ENCODE measurements at places on chromosomes 6 and 20.

DNA sequence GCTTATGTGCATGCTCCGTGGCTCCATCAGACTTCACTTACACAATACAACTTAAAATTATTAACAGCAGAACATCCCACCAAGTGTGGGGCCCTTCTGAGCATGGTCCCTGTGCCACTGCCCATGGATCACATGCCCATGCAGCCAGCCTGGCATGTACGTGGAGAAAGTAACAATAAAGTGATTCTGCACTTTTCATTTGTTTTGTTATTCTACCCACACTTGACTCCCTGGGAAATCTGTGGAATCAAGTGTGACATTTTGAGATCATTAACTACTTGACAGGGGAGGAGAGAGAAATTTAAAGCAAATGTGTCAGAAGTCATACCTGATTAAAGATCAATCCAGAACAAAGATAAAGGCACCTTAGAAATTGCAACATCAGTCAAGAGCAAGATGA, 112.0 kb downstream of the ISM1 start:
- DNase-seq: no peak

- DNase-seq: no peak
Measured at GRCh38 chr6:141133836-141134235, 998.9 kb upstream of the GJE1 start.

GRCh38 chr20:48178633-48179032, 393.4 kb upstream of the SULF2 start:
- DNase-seq: no peak

- DNase-seq: no peak
Measured at GRCh38 chr6:287489-287860, 4.8 kb upstream of the DUSP22 start.

DNA sequence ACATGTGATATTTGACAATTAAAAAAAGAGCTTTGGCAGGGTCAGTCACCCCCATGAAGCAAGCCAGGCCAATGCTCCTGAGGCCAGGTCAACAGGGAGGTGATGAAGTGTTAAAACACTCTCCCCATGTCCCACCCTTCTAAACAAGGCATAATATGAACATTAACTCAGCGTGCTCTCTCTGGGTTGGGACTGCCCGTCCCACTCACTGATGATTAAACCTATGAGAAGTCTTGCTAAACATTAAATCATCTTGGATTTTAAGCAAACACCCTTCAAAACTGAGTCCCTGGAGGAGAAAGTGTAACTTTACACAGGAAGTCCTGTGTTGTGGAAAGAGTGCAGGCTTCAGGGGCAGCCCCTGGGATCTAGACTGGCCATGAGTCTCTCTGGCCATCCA, 558.5 kb downstream of the CD83 start:
- DNase-seq: no peak

- DNase-seq: no peak
Measured at GRCh38 chr6:150713931-150714330, 114.2 kb downstream of the PLEKHG1 start.

DNA sequence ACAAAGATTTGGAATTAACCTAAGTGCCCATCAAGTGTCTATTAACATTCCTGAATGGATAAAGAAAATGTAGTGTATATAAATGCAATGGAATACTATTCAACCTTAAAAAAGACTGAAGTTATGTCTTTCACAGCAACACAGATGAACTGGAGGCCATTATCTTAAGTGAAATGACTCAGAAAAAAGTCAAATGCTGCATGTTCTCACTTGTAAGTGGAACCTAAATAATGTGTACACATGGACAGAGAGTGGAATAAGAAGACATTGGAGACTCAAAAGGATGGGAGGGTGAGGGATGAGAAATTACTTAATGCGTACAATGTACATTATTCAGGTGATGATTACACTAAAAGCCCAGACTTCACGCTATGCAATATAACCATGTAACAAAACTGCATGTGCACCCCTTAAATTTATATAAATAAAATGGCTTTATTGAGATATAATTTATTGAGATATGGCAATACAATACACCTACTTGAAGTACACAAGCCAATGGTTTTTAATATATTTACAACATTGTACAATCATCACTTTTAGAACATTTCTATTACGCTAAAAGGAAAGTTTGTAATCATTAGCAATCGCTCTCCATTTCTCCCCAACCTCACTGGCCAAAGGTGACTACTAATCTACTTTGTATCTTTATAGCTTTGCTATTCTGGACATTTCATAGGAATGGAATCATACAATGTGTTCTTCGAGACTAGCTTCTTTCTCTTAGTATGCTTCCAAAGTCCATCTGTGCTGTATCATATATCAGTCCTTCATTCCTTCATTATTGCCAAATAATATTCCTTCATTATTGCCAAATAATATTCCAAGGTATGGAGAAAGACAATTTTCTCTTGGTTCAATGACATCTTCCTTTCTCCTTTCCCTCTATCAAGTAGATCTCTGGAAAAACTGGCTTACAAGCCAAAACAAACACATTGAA, 5.8 kb downstream of the STX7 start:
- no peak for DNase-seq

Measured in hindlimb muscle (tissue), 1 donor.